Skeletal muscle cell (primary cell): ENCODE measurements at places on chromosomes 3 and 15.

GRCh38 chr3:162601101-162601670, 1104.6 kb downstream of the OTOL1 start:
- DNase-seq: no peak

DNA sequence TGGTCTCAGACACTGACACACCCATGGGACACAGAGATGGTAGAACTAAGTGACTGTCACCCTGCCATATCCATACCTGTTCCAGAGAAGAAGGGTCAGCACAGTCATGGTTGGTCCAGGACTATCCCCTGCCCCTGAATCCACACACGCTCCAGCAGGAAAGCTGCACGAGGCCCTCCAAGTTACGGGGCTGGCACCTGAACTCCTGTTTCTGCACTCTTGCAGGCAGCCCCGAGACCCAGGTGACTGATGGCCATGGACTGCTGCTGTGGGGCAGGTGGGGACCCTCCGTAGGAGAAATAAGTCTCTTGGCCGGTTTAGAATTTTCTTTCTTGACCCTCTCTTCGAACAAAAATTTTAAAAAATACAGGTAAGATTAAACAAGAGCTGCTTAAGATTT, 30.6 kb downstream of the CHDH start:
- no peak for DNase-seq

DNA sequence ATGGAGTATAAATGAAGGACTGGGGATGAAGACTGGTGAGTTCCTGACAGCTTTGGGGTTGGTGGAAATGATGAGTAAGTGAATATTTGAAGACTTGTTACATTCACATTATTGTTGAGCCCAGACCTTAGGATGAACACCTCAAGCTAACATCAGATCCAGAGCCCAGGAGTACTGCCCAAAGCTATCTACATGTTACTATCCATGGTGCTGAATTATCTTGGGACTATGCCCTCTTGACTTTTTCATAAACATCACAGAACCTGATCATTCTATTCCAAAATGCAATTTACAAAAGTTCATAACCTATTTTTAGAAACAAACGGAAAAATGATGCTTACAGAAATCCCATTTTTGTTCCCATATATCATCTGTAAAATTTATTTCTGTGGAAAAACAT, 613.3 kb downstream of the TUSC7 start:
- DNase-seq: no peak

GRCh38 chr15:31228980-31229826, 97.4 kb upstream of the KLF13 start:
- no peak for DNase-seq

DNA sequence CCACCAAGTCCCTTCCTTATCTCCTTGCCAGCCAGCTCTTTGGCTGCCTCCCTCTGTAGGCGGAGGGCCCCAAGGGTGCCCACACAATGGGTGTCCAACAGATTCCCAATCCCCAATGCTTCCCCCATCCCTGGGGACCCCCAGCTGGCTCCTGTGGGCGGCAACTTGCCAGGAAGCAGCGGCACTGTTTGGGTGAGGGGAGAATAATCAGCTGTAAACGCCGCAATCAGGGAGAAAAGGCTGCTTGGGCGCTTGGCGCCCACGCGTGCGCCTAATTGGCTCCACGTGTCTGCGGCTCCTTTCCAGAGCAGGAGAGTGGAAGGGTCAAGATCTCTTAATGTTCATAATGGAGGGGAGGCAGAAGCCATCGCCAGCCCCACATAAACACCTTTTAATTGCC, 67.9 kb upstream of the TMEM115 start:
- DNase-seq: no peak

DNA sequence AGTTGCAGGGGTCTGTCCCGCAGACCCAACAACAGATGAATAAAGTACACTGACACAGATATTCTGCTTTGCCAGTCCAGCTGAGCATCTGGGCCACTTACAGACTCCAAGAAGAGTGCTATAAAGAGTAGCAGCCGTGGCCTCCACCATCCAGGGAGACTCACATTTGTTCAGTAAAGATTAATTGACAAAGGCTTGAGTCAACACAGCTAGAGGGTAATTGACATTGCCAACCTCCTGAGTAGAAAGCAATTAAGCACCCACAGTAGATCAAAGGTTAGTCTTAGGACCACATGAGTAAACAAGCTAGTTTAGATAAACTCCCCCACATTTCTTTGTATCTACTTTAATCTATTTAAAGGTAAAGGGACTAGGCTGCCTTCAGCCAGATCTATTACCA, 16.3 kb upstream of the CRTC3 start:
- DNase-seq: no peak

GRCh38 chr3:64093211-64093610, 69.9 kb upstream of the PSMD6 start:
- DNase-seq: no peak

DNA sequence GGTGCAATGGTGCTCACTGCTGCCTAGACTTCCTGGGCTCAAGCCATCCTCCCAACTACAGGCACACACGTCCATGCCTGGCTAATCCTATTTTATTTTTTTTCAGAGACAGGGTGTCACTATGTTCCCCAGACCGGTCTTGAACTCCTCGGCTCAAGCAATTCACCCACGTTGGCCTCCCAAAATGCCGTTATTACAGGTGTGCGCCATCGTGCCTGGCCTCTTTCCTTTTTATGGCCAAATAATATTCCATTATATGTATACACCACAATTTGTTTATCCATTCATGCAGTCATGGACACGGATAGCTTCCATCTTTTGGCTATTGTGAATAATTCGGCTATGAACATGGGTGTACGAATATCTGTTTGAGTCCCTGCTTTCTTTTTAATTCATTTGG, 962 bp upstream of the NEK4 start:
- no peak for DNase-seq

GRCh38 chr3:71629289-71629688, 45.8 kb upstream of the FOXP1 start:
- DNase-seq: peak; percentile 7

GRCh38 chr3:9630550-9631139, 18.7 kb upstream of the MTMR14 start:
- DNase-seq: no peak
